ENCODE measurements at places on chromosomes 4 and X. TPM values are rescaled to one million over a fixed set of nuclear protein-coding genes. Genes with fewer than 3 reads are reported as not detected.

OSTC gene
- total RNA-seq: 105 TPM

ABCB7 gene
- 77.3 TPM for total RNA-seq

ENAM gene
- total RNA-seq: not detected

LEF1 gene
- 12.5 TPM for total RNA-seq

CT47A1 gene
- total RNA-seq: not detected

CPZ gene
- total RNA-seq: 26.3 TPM

SH3RF1 gene
- 16.0 TPM for total RNA-seq

HS6ST2 gene
- 0.74 TPM for total RNA-seq

CCDC158 gene
- not detected for total RNA-seq

CXCL3 gene
- not detected for total RNA-seq

PAGE5 gene
- not detected for total RNA-seq

FAAH2 gene
- 10.6 TPM for total RNA-seq

- no peak for DNase-seq
Observed at GRCh38 chr4:184447664-184448063, 26.7 kb downstream of the IRF2 start.

- no peak for DNase-seq
Observed at GRCh38 chrX:124555036-124555595, 208.8 kb downstream of the SH2D1A start.

GRCh38 chrX:74507191-74507590 lies 85.9 kb downstream of the SLC16A2 start:
- DNase-seq: no peak

DNA sequence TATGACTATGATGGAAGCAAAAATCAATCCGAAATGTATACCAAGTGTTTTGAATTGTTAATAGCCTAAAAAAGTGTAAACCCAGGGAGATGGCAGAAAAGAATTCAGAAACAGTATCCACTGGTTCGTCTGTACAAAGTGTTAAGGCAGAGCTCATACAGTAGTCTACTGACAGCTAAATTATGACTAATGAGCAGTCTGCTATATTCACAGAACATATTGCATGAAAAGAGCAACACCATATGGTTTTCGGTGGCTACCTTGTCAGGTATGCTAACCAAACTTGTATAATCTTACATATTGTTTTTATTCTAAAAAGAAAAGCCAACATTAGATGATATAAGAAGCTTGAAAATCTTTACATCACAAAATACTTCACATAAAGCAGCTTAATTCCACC lies 18.5 kb downstream of the EPHA5 start:
- DNase-seq: no peak

- DNase-seq: no peak
Observed at GRCh38 chr4:158966091-158966490, 136.8 kb upstream of the RAPGEF2 start.

GRCh38 chr4:168712316-168712890 lies 215.6 kb downstream of the PALLD start:
- no peak for DNase-seq

- DNase-seq: no peak
Observed at GRCh38 chrX:2811271-2811670, 17.5 kb upstream of the GYG2 start.

DNA sequence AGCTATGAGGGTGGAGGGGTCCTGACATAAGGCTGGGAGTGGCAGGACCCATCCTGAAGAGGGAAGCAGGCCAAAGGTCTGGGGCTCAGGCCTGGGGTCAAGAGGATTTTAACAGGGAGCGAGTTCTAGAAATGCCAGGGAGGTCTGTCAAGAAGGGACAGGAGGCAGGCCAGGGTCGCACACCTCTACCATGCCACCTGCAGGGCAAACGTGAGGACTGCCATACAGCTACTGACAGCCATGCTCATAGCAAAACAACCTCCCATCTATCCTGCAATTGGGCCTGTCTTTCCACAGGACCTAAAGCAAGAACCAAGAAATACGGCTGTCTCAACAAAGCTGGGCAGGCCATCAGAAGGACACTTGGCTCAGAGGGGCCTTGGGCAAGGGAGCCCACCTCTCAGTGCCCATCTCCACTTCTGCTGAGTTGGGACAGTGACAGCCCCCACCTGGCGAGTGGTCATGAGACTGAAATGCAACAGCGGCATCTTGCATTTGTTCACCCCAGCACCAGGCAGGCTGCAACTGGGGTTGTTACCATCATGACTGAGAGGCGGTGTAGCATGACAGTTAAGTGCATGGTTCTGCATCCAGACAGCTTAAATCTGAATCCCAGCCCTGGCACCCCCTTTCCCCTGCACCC lies 92.7 kb downstream of the WFS1 start:
- no peak for DNase-seq

DNA sequence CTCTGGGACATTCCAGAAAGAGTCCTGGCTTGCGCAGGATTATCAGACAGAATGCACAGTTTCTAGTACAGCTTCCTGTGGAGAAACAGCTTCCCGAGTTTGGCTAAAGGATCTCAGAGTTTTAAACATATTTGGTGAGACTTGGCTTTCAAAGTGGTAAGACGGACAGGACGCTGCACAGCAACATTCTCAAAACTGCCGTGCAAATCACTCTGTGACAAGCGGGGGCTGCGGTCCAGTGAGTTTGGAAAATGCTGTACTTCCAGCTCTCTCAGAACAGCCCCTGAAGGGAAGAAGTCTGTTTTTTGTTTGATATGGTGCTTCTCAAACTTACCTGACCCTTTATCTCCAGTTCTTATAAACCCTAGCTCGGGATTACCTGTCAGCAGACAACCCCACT lies 18.1 kb downstream of the LGI2 start:
- DNase-seq: no peak

- DNase-seq: no peak
Observed at GRCh38 chr4:16415751-16416150, 189.5 kb upstream of the TAPT1 start.

DNA sequence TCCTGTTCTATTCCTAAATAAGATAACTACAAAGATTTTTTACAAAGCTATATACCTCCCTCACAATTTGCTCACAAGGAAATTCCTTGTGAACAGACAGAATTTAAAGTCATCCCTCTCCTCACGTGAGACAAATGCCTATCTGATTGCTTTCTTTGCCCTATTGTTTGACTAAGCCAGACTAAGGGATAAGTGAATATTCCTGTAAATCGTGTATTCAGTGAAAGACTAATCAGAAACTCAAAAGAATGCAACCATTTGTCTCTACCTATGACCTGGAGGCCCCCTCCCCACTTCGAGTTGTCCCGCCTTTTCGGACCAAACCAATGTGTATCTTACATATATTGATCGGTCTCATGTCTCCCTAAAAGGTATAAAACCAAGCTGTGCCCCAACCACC lies 15.3 kb upstream of the ZBTB33 start:
- DNase-seq: no peak

DNA sequence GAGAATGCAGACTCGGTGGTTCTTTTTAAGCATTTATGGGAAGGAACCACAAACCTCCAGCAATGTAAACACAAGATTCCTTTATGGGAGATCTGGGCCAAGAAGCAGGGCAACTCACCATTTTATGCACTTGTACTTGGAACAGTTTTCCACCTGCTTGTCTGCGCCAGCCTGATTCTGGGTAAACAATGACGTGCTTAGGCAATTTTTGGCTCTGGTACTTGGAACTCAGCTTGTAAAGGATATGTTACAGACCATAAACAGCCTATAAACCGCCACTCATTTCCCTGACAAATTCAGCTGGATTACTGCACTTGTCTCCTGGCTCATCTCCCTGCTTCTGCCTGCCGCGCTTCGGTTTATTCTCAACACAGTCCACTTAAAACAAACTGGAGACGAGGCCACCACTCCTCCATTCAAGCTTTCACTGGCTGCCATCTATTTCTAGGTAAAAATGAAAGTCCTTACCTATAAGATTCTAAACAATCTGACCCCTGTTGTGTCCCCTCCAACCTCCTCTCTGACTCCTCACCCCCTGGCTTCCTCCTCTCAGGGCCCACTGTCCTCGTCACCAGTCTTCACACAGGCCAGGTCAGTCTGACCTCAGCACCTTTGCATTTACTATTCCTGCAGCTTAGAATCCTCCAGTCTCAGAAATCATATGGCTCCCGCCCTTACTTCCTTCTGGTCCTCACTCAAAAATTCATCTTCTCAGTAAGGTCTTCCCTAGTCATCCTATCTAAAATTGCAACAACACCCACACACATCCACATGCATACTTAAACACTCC lies 205.9 kb upstream of the GALNT7 start:
- no peak for DNase-seq

DNA sequence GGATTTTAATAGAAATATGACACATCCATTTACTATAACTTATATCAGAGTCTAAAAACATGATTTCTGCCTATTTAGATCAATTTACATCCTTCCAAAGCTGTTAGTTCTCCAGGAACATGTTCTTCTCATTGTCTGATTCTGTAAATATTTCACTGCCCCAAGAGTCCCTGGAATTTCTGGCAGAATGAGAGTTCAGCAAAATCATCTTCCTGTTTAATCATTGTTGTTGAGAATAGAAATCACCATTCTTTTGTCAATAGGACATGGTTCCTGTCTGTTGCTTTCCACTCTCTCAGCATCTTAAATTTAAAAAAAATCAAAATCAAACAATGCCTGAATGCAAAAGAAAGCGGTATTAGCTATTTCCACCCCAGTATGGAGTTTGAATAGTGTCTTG lies 172.8 kb upstream of the FRMPD4 start:
- no peak for DNase-seq

GRCh38 chrX:146241902-146242301 lies 424.3 kb downstream of the SLITRK2 start:
- no peak for DNase-seq

DNA sequence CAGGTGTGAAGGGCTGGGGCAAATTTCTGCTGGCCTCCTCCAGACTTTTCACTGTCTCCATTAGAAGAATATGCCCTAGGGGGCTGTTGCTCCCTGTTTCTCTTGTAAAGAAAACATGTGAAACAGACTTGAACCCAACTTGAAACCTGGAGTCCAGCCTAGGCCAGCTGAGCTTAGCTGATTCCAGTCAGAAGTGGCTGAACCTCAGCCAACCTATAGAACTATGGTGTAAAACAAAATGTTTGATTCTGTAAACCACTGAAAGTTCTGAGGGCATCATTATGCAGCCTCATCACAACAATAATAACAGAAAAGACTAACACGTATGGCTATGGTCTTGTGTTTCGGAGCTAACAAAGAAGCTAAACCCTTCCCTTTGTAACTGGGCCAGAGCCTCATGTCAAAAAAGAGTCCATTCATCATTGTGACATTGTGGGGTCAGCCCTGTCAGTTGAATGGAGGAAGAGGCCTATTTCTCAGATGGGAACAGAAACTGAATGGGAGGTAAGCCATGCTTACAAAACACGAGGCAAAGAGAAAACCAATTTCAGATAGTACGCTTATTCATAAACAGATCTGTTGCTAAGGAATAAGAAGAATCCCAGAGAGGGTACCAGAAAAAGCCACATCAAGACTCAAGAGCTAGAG lies 34.1 kb downstream of the SETD7 start:
- DNase-seq: no peak

DNA sequence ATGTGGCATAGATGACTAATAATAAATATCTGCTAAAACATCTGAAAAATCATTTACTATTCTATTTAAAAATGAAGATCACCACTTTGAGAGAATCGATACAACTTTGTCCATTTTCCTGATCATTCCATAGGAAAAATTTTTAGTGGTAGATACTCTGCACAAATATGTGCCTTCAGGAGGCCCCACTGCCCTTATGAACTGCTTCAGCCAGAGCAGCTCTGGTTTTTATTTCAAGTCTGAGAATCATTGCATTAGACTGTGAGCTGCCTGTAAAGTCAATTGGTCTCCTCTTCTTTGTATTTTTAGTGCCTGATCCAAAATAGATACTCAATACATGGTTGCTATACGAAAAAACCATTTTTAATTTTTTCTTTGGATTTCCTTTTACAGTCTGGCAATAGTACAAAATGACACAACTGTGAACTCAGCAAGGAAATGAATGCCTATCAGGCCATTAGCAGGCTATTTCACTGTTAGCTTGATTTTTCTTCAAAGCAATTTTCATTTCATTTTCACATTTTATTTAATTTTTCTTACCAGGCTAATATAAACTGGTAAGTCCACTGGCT lies 69.1 kb downstream of the SHISA3 start:
- DNase-seq: no peak

GRCh38 chr4:86497980-86498862 lies 95.9 kb upstream of the PTPN13 start:
- no peak for DNase-seq

GRCh38 chr4:153227469-153228075 lies 23.3 kb downstream of the TRIM2 start:
- no peak for DNase-seq

DNA sequence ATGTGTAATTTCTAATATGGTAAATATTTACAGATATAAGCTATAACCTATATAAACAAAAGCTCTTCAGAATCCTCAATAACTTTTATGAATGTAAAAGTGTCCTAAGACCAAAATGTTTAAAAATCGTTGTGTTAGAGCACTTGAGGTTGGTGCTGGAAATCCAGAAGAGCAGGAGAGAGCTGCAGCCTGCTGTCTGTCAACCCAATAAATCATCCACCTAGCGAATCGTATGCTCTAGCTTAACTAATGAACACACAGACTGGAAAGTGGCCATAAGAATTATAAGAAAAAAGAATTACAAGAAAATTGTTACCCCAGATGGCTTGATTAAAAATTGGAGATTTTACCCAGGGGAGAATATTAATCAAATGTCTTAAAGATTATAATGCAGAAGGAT lies 17.0 kb downstream of the CFAP97 start:
- DNase-seq: no peak

Measured in vagina (tissue), 2 donors.